ENCODE measurements at places on chromosomes 1 and 21.

DNA sequence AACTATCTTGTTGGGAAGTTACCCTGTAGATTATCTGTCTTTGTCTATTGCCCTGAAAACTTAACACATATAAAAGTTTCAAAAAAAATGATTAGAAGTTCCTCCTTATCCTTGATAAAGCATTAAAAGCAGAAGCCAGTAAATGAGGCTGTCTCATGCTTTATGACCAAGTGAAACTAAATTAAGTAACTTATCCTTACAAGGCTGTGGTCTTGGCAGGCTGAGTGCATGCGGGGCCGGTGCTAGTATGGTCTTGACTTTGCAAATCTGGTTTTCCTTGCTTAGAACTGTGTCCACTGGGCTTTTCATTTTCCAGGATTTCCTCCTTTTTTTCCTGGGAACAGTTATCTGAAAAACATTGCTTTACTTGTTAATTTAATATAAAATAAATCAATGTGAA, 43.1 kb downstream of the PCNX2 start:
- peaks cover 33% of the 10 kb centered on the region for H3K36me3 ChIP-seq
- DNase-seq = no peak
- no peak overlapping the region for H3K27ac ChIP-seq
- H3K4me1 ChIP-seq = no peaks in the 10 kb centered on the region
- no peaks in the 10 kb centered on the region for H3K27me3 ChIP-seq
- H3K4me3 ChIP-seq = no peak overlapping the region

DNA sequence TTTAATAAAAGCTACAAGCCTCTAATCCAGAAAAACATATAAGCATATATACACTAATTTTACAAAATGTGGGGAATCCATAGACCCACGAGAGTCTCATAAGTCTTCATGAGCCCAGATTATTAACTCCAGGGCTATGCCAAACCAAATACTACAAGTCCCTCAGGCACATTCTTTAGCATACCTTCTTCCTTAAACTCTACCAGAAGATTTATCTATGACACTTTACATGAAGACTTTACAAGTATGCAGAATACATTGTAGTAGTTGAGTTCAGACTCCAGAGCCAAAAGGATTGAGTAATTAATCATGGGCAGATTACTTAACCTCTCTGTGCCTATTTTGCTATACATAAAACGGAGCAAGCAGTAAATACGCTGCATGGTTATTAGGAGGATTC, 793.7 kb upstream of the ADGRL2 start:
- no peak for DNase-seq
- H3K27ac ChIP-seq = no peak overlapping the region
- H3K27me3 ChIP-seq = no peaks in the 10 kb centered on the region
- H3K36me3 ChIP-seq = no peaks in the 10 kb centered on the region

DNA sequence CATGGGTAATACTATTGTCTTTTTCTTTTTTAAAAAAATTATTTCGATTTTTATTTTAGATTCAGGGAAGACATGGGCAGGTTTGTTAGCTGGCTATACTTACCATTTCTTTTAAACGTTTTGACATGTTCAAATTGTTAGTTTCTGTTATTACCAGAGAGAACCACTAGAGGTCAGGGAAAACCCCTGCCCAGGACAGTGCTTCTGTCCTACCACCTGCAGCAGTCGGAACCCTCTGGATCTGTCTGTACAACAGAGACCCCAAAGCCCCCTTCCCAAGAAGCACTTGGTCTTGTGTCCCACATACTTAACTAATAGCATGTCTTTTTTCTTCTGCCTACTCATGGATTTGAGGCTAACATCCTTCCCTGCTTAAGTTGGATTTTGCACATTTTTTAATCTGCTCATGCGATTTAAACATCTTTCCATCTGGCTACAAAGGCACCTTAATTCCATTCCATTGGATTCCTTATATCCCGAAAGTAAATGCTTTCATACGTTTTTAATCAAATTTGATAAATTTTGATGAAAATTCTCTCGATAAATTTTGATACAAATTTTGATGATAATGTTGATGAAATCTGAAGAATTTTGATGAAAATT, 10.0 kb upstream of the C1orf115 start:
- no peak for DNase-seq
- H3K27me3 ChIP-seq = no peaks in the 10 kb centered on the region
- no peaks in the 10 kb centered on the region for H3K36me3 ChIP-seq
- H3K27ac ChIP-seq = no peak overlapping the region

- no peak overlapping the region for H3K4me3 ChIP-seq
- no peaks in the 10 kb centered on the region for H3K27me3 ChIP-seq
- peaks cover 58% of the 10 kb centered on the region for H3K36me3 ChIP-seq
- no peak for DNase-seq
- H3K27ac ChIP-seq = no peak overlapping the region
- peaks cover 12% of the 10 kb centered on the region for H3K4me1 ChIP-seq
Measured at GRCh38 chr1:52037402-52037814, 3.8 kb upstream of the KTI12 start.

GRCh38 chr1:106753066-106753465, 303.4 kb upstream of the PRMT6 start:
- H3K27ac ChIP-seq = no peak overlapping the region
- H3K4me3 ChIP-seq = no peak overlapping the region
- no peaks in the 10 kb centered on the region for H3K36me3 ChIP-seq
- no peaks in the 10 kb centered on the region for H3K4me1 ChIP-seq
- H3K27me3 ChIP-seq = no peaks in the 10 kb centered on the region
- DNase-seq = no peak

DNA sequence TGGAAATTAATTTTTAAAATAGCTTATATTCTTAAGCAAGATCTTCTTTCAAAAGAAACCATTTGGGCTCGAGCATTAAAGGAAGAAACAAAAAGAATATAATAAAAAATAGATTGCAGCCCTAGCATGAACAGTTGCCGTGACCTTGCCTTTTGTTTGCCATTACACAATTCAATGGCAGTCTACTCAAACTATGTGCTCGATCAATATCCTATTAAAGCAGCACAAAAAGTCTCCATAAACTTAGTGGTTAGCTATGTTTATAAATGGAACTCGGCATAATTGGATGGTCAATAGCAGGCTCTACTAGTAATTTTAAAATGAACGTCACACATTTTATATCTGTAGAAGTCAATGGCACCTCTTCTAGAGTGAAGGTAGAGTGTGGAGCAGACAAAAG, 256.5 kb downstream of the NFIA start:
- H3K27ac ChIP-seq = no peak overlapping the region
- no peaks in the 10 kb centered on the region for H3K4me1 ChIP-seq
- no peaks in the 10 kb centered on the region for H3K36me3 ChIP-seq
- H3K4me3 ChIP-seq = no peak overlapping the region
- no peak for DNase-seq
- H3K27me3 ChIP-seq = peaks cover 2% of the 10 kb centered on the region

DNA sequence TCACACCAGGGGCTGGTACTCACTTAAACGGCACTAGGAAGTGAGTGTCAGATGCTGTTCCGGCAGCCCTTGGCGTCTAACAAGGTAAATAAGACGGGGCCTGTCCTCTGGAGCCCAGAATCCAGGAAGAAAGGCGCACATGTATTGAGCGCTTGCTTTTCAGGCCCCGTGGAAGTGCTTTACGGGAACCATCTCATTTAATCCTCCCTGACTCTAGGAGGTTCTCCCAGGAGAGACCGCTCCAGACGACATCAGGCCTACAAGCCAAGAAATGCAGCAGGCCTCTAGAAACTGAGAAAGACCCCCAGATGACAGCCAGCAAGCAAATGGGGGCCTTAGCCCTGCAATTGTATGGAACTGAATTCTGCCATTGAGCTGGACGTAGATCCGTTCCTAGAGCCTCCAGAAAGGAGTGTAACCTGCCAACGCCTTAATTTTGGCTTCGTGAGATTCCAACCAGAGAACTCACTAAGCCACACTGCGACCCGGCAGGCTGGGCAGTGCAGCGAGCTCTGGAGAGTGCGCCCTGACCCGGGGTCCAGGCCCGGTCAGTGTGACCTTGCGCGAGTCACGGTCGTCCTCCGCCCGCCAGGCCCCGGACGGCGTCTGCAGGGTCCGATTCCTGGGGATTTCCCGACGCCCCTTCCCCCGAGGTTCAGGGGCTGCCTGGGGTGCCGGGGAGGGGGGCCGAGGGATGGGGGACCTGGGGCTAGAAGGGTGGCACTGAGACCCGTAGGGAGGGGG, 532 bp upstream of the MANEAL start:
- no peak for DNase-seq
- H3K4me3 ChIP-seq = peak overlapping the region; percentile 58
- H3K4me1 ChIP-seq = peaks cover 23% of the 10 kb centered on the region
- peaks cover 5% of the 10 kb centered on the region for H3K36me3 ChIP-seq
- H3K27me3 ChIP-seq = peaks cover 16% of the 10 kb centered on the region

- H3K4me1 ChIP-seq = peaks cover 2% of the 10 kb centered on the region
- no peaks in the 10 kb centered on the region for H3K27me3 ChIP-seq
- H3K36me3 ChIP-seq = peaks cover 16% of the 10 kb centered on the region
- no peak overlapping the region for H3K4me3 ChIP-seq
Measured at GRCh38 chr1:35369922-35370671, 101.6 kb downstream of the ZMYM4 start.

DNA sequence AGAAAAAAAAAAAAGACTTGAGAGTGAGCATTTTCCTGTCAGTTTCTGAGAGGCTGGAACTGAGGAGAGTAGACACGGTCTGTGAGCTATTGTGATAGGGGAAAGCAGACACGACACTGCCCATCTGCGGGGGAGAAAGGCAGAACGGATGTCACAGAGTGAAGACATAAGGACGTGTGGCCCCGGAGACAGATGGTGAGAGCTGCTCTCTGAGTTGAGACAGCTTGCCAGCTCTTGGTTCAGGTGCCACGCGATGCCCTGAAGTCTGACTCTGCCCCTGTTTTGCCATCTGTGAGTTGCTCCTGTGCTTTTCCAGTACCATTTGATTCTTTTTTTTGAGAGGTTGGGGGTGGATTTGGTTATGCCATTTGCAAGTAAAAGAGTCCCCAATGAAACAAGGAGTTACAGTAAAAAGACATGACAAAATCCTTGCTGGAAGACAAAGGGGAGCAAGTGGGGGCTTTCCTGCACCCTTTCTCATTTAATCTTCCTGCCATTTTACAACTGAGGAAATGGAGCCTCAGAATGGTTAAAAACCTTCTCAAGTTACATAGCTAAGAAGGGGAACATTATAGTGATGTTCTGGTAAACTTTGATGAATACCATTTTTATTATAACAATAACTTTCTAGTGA, 128.9 kb upstream of the DNAH14 start:
- no peak overlapping the region for H3K27ac ChIP-seq
- no peaks in the 10 kb centered on the region for H3K4me1 ChIP-seq
- H3K27me3 ChIP-seq = no peaks in the 10 kb centered on the region
- H3K4me3 ChIP-seq = no peak overlapping the region
- no peak for DNase-seq

DNA sequence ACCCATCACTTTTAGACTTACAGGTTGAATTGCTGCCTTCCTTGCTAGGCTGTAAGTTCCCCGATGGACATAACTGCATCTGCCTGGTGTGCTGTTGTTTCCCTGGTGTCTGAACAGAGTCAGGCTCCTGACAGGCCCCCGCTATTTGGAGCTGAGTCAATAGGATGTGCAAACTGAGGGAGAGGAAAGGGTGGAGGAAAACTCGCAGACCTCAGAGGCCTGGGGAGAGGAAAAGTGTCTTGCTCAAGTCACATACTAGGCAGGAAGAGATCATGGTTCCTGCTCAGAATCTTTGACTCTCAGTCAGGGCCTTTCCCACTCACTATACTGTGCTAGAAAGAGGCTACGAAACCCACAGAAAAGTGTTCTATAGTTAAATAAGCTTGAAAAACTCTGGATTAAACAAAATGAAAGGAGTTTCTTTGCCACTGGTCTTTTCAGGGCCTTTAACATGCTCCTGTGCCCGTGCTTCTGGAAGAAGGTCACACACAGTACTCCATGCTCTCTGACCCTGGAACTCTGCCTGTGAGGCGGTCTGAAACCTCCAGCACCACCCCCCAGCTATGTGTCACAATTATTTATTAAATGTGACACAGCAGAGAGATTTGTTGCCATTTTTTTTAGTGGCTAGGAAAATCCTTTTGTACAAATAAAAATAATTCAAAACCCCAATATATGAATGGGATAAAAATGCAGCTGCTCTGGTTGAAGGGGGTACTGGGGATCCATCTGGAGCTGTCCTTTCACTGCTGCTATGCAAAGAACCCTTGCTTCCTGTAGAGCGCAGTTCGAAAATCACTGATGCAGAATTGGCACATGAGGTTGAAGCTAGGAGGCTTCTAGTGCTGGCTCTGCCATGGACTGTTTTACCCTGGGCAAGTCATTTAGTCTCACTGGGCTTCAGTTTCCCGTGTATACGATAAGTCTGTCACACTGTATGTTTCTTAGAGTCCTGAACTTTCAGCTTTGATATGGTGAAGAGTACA, 20.1 kb upstream of the CDCP2 start:
- H3K27me3 ChIP-seq = no peaks in the 10 kb centered on the region
- H3K27ac ChIP-seq = no peak overlapping the region
- no peaks in the 10 kb centered on the region for H3K4me1 ChIP-seq
- H3K4me3 ChIP-seq = no peak overlapping the region
- H3K36me3 ChIP-seq = peaks cover 7% of the 10 kb centered on the region

GRCh38 chr1:18927082-18927653, 24.8 kb upstream of the ALDH4A1 start:
- peaks cover 80% of the 10 kb centered on the region for H3K4me1 ChIP-seq
- peak overlapping the region; percentile 79 for H3K4me3 ChIP-seq
- no peaks in the 10 kb centered on the region for H3K27me3 ChIP-seq
- no peak for DNase-seq
- no peaks in the 10 kb centered on the region for H3K36me3 ChIP-seq

GRCh38 chr1:185846672-185847444, 112.7 kb downstream of the HMCN1 start:
- H3K27ac ChIP-seq = no peak overlapping the region
- no peak for DNase-seq
- no peaks in the 10 kb centered on the region for H3K4me1 ChIP-seq
- no peaks in the 10 kb centered on the region for H3K36me3 ChIP-seq

DNA sequence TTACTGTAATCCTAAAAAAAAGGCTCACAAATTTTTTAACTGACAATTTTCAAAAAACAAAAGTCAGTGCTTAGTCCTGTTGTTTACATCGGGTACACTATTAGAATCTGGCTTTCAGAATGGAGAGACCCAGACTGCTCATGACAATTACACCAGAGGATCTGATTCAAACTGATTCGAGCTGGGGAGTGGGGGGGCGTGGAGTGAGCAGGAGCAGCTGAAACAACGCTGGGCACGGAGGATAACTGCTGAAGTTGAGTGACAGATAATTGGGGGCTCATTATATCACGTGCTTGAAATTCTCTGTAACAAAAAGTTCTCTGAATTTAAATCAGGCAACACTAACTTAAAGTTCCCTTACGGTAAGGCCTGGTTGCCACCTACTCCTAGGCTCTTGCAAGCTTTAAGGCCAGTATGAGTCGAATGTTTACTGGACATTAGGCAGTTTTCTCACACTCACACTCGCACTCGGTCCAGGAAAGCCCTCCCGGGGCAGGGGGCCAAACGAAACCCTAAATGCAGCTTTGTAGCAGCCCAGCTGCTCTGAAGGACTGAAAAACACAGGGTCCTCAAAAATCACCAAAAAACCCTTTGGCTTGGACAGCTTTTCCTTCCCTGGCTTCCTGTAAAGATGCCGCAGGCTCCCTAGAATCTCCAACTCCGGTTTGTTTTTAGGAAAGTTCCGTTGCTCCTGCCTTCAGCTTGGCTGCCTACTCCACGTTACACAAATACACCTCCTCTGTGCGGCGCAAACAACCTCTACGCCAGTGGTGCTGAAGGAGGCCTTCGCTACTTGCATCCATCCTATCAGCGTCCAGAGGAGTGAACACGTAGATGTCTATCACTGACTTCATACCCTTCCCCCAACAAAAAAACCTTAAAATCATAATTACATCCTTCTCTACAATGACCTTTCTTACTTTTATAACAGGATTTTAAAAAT, 42.9 kb downstream of the CAPZB start:
- no peaks in the 10 kb centered on the region for H3K27me3 ChIP-seq
- H3K4me1 ChIP-seq = peaks cover 77% of the 10 kb centered on the region
- H3K4me3 ChIP-seq = no peak overlapping the region
- no peak for DNase-seq

Data from activated B cell treated with CpG ODN at 0.5 μM for 24 hours (primary cell).